ENCODE measurements at places on chromosomes 6 and 20.

DNA sequence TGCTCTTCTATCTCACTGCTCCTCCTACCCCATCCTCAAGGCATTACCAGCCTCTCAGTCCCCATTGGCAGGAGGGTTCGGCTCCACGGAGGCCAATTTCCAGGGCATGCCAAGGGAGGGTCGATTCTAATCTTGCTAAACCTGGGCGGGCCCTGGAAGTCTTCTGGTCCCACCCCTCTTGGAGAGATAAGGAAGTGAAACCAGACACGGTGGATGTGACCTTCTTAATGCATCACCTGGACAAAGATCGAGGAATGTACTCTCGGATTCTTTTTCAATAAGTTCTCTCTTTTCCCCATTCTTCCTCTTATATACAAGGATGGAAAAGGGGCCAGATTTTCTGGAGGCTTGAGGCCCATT lies 112.2 kb upstream of the ARMC2 start:
- no peak for DNase-seq

DNA sequence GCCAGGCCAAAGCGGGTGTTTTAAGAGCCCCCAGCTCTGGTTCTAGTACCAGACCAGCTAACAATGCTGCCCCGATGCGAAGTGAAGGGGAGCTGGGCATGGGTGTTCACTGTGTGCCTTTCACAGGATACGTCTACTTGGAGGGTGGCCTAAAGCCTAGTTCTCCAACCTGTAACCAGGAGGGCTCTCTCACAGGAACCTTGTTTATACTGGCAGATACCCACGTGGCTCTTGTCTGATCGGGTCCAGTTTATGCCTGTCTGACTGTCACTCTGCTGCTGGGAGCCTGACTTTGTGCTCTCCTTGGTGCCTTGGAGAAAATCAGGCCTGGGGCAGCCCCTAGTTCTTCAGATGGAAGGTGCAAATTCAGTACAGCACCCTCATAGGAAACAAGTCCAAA lies 60.2 kb upstream of the RNF144B start:
- no peak for DNase-seq

DNA sequence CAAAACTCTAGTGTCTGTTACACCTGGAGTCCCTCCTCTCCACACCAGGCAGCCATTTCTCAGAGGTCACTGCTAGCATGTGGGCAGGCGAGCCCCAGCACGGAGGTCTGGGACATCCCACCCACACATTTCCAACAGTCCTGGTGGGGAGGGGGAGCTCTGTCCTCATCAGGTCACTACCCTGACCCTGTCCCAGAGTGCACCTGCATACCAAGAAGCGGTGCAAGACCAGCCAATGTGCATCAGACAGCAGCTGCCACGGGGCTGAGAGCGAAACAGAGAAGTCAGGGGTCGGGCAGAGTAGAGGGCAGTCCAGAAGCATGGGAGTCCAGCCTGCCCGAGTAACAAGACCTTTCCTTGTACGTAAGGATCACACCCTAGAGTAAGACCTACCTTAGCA lies 71.1 kb downstream of the TAF4 start:
- DNase-seq: no peak

DNA sequence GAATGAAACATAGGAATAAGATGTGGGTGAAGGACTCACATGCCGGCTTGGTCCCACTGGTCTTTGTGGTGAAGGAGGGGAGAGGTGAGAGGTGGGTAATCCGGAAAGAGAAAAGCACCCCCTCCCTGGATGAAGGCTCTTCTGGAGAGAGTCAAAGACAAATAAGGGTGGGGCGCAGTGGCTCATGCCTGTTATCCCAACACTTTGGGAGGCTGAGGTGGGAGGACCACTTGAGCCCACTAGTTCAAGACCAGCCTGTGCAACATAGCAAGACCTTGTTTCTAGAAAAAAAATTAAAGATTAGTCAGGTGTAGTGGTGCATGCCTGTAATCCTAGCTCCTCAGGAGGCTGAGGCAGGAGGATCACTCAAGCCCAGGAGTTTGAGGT lies 3.1 kb downstream of the LTB start:
- no peak for DNase-seq

DNA sequence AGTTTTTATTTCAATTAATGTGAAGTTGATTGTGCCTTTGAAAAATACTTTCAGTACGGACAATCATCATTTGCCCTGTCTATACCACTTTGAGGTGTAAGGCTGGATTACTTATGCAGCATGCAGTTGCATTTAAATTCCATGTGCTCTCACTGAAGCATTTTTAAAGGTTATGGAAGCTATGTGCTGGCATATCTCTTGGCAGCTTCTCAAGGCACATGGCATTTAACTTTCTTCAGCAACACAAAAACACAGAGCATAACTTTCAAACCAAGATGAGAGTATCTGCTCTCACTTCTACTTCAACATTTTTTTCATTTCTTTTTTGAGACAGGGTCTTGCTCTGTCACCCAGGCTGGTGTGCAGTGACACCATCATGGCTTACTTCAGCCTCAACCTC lies 360.6 kb upstream of the RUNX2 start:
- DNase-seq: no peak

DNA sequence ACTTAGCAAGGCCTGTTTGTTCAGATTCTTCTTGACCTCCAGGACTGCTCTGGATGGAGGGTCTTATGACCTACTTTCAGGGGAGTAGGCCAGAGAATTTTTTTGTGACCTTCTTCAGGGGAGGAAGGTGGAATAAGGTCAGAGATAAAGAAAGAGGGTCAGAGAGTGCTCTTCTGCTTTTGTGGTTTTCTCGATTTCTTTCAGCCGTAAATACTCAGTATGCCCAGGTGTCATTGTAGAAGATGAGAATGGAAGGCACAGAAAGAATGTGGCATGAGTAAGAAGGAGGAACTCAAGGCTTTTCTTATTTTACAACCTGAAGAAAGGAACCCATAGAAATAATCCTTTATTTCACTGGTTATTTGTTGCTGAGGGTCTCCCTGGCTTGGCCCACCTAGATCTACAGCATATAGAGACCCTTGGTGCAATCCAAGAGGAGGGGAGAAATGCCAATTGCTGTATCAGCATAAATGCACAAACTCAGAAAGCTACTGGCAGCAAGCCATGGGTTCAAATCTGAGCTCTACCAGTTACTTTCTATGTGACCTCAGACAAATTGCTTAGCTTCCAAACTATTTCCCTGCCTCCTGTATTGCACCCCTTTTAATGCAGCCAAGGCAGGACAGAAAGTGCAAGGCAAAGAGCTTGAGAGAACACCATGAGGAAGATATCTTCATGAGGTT lies 68.0 kb downstream of the OLIG3 start:
- no peak for DNase-seq

GRCh38 chr20:56857950-56858349 lies 228.8 kb downstream of the TFAP2C start:
- DNase-seq: no peak

- peak; percentile 55 for DNase-seq
These were observed 22.4 kb upstream of the RBM24 start for GRCh38 chr6:17258749-17259148.

DNA sequence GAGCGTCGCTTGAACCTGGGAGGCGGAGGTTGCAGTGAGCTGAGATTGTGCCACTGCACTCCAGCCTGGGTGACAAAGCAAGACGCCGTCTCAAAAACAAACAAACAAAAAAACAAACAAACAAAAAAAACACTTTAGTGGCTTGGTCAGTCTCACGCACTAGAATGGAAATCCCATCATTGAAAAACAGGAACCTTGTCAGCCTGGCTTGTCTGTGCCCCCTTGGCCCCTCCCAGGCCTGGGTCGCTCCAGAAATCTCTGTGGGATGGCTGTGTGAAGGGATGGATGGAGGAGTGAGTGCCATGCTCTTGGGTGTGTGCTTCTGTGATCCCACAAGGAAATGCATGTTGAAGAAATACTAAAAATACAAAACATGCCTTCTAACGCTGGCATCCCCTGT lies 20.9 kb upstream of the NAA20 start:
- DNase-seq: no peak

GRCh38 chr6:167726043-167726621 lies 100.6 kb upstream of the AFDN start:
- no peak for DNase-seq

GRCh38 chr6:19369785-19370184 lies 467.4 kb upstream of the ID4 start:
- DNase-seq: no peak

- no peak for DNase-seq
These were observed 68.9 kb upstream of the SCGN start for GRCh38 chr6:25583099-25583498.

- DNase-seq: peak; percentile 84
These were observed 176.4 kb downstream of the ARID1B start for GRCh38 chr6:156953479-156954146.

Data from NCI-H1092 treated with DMSO at 0.1 percent for 48 hours (cell line).